ENCODE measurements at places on chromosomes 7 and 10.

DNA sequence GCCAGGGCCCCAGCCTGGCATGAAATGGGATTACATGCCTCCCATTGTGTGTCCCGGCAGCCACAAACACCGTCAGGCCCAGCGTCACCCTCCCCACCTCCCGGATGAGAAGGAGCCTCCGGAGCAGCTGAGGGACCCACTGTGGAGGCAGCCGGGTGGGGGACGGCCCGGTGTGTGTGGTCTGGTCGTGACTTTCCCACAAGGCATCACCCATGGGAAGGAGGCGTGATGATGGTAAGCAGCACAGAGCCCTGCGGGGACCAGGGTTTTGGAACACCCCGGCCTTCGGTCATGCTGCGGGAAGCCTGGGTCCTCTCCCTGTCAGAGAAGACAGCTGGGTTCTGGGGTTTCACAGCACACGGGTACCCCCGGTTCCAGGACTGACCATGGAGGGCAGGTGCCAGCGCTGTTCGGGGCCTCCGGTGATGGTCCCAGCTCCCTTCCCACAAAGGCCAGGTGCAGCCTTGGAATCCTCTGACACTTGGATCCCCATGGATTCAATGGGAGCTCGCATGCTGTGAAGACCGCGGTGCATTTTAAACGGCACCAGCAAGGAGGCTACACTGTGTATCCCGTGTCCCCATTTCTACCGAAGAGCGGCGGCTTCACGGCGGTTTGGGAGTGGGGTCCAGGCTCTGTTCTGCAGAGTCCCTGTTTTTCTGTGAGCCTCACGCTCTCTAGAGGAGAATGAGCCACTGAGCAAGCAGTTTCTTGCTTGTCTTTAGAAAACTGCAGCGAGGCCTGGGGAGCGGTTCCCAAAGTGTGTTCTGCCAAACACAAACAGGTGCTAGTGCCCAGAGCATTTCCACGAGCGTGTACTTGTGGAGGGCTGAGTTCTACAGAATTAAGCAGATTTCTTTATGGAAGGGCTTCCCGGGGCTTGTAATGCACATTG, 336.0 kb downstream of the ADARB2 start:
- DNase-seq, result no peak

DNA sequence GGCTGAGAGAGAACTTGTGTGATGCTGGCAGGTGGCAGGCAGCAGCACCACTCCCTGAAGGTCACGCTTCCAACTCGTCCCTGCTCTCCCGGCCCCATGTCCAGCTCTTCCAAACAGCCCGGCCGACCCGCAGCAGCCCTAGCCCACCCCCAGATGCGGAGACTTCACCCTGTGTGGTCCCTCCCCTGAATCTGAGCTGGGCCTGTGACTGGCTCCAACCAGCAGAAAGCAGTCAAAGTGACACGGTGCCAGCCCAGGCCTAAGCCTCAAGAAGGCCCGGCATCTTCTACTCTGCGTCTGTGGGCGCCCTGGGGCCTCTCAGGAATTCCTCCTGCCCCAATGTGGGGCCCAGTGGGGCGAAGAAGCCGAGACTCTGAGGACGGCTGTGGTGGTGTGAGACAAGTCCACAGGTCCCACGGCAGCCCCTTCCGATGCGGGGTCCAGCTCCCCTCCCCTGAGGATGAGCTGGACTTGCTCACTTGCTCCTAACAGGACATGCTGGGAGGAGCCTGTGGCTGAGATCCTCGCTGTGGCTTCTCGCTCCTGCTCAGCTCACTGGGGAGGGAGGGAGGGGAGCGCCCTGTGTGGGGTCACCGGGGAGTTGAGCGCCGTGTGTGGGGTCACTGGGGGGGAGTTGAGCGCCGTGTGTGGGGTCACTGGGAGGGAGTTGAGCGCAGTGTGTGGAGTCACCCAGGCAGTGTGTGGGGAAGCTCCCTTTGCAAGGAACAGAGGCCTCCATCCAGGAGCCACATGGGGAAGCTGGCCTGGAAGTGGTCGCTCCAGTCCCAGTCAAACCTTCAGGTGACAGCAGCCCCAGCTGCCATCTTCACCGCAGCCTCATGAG, 9.5 kb downstream of the STK32C start:
- DNase-seq, result no peak

GRCh38 chr10:52706332-52707070, 66.1 kb downstream of the MBL2 start:
- DNase-seq, result no peak

DNA sequence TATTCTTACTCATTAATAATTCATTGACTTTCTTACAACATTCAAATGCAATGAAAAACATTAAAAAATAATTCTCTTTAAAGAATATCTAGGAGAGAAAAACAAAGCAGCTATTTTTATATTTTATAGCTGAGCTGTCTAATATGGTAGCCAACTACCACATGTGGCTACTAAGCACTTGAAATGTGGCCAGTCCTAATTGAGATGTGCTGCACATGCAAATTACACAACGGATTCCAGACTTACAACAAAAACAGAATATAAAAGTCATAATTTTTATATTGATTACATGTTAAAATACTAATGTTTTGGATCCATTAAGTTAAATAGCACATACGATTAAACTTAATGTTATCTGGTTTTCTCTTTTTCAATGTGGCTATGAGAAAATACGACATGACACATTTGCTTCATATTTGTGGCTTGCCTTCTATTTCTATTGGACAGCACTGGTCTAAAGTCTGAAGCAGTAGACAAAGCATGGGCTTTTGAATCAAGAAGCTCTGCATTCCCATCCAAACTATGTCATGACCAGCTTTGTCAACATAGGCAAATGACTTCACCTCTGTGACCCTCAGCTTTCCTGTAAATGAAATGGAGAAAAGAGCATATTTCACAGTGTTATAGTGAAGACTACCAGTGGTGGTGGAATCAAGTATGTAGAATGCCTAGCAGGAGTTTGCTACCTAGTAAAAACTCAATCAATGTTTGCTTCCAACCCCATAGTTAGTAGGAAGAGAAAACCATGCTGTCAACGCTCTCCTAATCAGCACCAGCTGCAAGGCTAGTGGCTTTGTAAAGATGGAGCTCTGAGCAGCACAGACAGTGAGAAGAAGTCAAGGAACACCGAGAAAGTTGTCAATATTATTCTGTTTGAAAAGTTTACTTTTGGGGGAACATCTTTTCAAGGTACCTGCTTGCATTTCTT, 37.1 kb upstream of the GDF10 start:
- DNase-seq, result peak; percentile 39

GRCh38 chr7:40027545-40027944, 77.5 kb downstream of the CDK13 start:
- no peak for DNase-seq

- DNase-seq, result no peak
Observed at GRCh38 chr10:48883701-48884100, 55.9 kb downstream of the LRRC18 start.

- DNase-seq, result peak; percentile 77
Observed at GRCh38 chr7:39465055-39465929, 100.9 kb upstream of the YAE1 start.

Measured in fibroblast of the aortic adventitia (primary cell).